Amygdala (tissue), 56 donors: ENCODE measurements at places on chromosomes 5 and 9.

DNA sequence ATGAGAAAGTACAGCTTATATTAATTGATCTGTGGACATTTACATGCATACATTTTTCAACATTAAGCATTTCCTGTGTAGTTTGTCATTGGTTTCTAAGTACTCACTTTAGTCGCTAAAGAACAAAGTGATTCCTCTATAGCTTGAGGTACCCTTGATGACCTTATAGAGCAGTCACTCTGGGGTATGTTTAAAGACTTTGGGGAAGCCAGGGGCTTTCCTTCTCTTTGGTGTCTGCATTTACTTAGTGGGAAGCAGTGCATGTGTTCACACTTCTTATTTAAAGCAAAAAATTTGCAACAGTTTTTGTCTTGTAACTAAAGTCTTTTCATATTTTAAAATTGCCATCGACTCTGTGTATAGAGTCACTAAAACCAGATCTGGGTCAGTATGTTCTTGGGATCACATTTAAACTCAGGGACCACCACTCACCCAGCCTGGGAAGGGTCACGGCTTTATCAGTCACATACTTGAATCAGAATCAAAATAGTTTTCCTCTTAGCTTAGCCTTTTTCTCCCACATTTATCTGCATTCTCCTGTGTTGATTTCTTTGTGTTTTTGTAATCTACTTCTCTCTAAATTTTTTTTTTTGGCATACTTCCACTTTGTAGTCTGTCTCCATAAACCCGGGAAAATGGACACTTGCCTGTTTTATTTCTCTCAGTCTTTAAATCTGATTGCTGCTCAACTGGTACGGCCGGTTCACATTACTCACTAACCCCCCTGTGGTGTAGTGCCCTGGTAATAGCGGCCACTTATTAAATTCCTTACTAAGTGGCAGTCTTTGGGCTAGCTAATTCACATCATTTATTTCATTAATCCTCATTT, 143.9 kb upstream of the FBN2 start:
- no peak for DNase-seq

- no peak for DNase-seq
Observed at GRCh38 chr9:36815023-36815422, 219.0 kb downstream of the PAX5 start.

DNA sequence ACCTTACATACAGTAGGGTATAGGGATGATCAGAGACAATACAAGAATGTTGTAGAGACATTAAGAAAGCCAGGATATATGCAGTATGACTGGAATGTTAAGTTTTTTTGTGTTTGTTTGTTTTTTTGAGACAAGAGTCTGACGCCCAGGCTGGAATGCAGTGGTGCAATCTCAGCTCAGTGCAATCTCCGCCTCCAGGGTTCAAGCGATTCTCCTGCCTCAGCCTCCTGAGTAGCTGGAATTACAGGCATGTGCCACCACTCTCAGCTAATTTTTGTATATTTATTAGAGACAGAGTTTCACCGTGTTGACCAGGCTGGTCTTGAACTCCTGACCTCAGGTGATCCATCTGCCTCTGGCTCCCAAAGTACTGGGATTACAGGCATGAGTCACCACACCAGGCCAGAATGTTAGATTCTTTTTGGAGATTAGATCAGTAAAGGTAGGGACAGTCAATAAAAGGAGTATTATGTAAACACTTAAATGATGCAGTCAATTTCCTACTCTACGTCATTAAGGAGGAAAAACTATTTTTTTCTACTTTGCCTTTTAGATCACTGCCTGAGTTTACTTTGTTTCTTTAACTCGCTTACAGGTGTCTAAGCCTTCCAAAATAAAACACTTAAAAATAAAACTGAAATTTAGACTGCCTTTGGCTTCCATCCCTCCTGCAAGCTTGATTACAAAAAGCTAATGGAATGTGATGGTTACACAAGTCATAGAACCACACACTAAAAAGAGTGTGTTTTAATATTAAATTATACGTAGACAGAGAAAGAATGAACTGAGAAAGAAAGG, 6.8 kb upstream of the HNRNPA0 start:
- no peak for DNase-seq

GRCh38 chr9:123437201-123437600, 81.2 kb downstream of the CRB2 start:
- DNase-seq = no peak

DNA sequence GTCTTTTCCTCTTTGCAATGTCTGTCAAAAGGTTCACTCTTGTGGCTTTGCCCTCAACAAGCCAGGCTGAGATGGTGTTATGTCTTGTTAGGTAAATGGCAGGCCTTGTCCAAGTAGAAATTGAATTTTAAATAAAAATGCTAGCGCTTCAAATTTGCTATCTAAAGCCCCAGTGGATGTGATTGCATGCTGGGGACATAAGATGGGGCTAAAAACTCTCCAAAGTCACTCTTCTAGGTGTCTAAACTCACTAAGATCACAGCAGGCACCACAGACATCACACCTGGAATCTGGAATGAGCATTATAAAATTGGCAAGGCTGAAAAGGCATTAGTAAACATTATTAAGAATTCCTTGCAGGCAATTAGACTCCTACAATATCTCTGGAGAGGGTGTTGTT, 262.7 kb upstream of the CLINT1 start:
- DNase-seq = no peak

DNA sequence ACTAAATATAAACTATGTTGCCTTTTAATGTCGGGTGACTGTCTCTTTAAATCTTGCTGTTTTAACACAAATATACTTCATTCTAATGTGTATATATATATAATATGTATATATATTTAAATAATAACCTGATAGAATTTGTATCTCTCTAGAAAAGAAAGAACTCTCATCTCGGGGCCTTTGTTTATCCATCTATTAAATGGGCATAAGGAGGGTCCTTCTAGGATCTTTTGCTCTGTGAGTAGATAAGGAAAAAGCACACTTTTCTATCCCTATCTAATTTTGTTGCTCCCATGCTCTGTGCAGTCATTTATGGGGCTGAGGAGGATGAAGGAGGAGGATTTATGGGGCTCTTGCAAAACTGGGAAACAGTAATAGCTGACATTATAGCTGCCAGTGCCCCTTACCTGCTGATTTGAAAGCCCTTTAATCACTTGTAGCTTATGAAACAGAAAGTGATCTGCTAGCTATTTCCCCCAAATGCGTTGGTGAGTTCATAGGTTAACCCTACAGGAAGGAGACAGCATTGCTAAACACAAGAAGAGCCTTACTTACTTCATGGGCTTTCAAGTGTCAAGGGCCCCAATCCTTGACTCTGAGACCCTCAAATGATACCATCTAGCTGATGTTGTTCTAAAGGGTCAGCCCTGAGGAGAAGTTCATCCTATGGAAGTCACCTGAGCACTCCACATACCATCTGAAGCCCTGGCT, 5.8 kb upstream of the PPARGC1B start:
- DNase-seq = no peak

DNA sequence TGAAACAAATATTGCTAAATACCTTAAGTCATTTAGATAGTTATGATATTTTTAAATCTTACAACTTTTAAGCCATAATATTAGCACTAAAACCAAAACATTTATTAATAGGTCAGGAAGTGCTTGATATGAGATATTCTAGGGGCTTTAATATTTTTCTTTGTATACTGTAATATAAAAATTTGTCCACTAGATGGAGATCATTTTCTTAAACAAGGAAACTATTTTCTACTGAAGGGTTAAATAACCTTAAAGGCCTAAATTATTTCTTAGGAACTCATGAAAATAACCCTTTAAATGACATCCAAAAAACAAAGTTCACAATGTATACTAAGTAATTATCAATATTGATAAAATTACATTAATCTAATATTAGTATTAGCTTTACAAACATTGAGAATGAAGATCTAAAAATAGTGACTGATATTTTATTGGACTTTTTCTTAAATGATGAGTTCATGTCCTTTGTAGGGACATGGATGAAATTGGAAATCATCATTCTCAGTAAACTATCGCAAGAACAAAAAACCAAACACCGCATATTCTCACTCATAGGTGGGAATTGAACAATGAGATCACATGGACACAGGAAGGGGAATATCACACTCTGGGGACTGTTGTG, 635.7 kb downstream of the RAB3C start:
- DNase-seq = no peak
